ENCODE measurements at places on chromosomes 1 and 21.
A peak's percentile ranks its signal among the peaks of the same experiment; 100 is the strongest.

DNA sequence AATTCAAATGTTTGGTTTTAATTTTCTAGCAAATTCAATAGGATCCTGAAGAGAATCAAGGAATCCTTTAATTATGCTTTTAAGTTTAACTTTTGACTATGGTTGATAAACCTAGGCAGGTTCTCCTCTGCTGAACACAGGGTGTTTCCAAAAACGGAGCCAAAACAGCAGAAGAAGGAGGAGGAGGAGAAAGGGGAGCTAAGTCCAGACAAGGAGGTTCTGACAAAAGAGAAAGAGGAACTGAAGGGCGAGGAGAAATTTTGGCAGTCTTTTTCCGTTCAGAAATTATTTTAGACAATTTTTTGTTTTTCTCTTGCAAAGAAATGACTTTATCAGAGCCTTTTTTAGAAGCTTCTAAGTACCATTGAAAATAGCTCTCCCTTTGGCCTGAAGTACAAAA is 33.2 kb upstream of the FNBP1L start:
- DNase-seq, result no peak

DNA sequence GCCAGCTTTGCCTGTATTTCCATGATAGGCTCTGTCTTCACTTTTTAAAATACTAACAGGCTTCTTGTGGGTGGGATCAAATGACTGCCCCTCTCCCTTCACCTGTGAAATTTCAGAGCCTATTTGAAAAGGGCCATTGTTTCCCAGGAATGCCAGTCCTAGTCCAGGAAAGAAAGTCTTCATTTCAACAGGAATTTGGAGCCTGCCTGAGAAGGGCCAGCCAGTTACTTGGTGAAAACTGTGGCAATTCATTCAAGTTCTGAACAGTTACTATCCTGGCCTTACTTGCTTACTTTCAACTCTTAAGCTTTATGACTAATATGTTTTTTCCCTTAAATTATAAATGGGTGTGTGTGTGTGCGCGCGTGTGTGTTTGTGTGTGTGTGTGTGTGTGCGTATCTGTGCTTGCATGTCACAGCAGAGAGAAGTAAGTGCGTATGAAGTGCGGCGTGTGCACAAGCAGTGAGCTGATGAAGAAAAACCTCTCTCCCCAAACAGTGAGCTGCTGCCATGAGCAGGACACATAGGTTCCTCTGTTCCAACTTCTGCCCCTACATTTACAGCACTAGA is 67.5 kb upstream of the RNPC3 start:
- DNase-seq, result no peak

- no peak for DNase-seq
Measured at GRCh38 chr1:164703960-164704411, 145.0 kb downstream of the PBX1 start.

DNA sequence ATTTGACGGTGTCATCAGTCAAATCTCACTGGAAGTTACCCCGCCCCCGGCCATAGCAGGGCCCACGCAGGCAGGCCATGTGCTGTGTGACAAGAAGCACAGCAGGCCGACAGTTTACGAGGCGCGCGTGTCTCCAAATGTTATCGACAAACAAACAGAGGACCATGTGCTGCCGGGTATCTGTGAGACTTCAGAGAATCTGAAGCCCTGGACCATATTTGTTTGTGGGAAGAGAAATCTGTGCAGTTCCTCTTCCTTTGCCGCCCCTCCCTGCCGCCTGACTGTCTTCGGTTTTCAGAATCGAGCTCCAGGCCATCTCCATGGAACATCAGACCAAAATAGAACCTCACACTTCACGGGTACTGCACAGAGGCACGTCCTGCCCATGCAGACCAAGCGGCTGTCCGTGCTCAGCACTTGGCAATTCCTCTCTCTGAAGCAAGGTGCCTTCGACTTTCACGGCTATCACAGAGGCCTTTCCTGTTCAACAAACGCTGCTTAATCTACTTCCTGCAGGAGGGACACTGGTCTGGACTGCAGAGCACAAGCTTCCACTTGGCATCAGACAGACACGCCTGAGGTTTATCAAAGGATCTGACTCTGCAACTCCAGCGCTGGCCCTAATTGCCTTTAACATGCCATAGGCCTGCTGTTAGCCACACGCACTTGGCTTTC is 135.7 kb upstream of the KRTAP19-8 start:
- DNase-seq, result peak; percentile 8

GRCh38 chr1:64041371-64042131 is 161.9 kb upstream of the UBE2U start:
- DNase-seq, result no peak

- DNase-seq, result no peak
Measured at GRCh38 chr1:205235951-205236350, 8.2 kb downstream of the TMCC2 start.

- DNase-seq, result no peak
Measured at GRCh38 chr1:108551137-108551862, 8.6 kb upstream of the EEIG2 start.

DNA sequence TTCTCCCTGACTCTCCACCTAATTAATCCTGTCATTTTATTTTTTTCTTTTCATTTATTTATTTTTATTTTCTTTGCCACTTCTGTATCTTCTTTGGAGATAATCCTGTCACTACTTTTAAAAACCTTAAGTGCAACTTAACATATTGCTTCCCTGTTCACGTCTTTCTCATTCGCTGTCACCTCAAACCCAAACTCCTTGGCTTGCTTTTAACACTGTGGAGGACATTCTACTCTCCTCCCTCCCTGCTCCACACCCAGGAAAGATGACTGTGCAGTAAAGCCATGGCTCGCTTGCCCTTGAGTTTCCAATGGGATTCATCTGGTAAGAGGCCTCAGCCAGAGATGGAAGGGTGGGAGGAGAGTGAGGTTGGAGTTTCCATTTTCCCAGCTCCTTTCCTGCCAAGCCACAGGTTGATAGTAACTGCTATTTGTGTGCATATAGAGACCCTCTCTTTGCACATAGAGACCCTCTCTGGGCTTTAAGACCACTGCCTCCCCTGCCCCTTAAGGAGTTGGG is 6.4 kb upstream of the BRWD1 start:
- DNase-seq, result no peak

DNA sequence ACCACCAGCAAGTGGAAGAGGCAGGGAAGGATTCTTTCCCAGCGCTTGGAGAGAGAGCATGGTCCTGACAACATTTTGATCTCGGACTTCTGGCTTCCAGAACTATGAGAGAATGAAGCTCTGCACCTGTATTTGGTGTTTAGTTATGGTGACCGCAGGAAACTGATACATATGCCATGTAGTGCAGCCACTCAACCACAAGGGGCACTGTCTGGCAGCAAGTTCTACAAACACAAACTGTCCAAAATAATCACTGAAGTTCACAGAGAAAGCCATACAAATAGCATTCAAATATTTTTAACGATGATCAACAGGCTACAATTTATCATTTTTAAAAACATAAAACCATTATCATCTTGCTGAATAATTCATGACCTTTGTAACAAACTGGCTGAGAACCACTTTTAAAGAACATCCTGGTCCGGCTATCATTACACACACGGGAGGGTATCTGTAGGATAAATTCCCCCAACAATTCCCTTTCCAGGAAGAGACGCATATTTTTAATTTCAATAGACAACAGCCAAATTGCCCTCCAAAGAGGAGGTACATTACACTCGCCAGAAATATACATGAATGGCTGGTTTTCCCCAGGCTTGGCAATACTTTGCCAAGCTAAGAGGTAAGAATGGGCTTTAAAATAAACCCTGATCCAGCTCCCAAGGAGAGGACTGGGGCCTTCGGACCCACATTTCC is 9.2 kb upstream of the CBR3 start:
- DNase-seq, result peak; percentile 61

- peak; percentile 90 for DNase-seq
Measured at GRCh38 chr1:34779526-34779925, 1.5 kb upstream of the GJB3 start.

Data from kidney tubule cell (primary cell).